Stimulated activated naive CD8-positive, alpha-beta T cell treated with anti-CD3 and anti-CD28 coated beads, Interleukin-15, Interleukin-2, amounts not matched to agents 100 U/mL and 50 U/mL, for 24 hours (primary cell): ENCODE measurements at places on chromosomes 7 and 10.

- no peak for DNase-seq
Measured at GRCh38 chr10:71537125-71537524, 140.4 kb downstream of the CDH23 start.

DNA sequence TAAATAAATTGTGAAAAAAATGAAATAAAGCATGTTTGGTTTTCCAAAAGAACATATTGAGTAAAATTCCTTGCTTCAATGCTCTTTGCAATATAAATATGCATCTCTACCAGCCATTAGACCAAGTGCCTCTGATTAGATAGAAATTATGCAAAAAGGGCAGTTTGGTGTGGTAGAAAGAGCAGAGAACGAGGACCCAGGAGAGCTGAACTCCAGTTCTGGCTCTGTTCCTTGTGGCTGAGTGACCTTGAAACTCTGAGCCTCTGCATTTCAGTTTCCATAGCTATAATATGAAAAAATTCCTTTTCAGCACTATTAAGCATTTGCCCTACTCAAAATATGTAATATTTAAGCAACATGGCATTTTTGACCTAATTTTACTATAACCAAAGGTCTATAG is 36.5 kb downstream of the COL1A2 start:
- DNase-seq = no peak

DNA sequence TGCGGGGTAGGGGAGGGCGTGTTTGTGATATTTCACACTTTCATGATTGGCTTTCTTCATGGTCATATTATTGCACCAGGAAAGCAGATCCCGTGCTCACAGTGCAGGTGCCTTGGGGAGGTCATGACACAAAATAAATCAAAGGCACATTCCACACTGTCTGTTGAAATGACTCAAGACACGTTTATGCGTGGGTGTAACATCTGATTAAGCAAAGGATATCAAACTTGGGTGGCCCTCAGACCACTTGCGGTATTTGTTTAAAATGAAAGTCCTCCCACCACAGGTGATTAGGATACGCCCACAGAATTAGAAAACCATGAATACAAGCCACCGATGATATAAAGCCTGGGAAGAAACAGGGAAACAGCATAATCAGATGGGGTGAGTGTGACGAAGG is 51.1 kb downstream of the SVIL start:
- DNase-seq = no peak

- no peak for DNase-seq
Measured at GRCh38 chr10:110410329-110411046, 87.2 kb upstream of the DUSP5 start.

- DNase-seq = no peak
Measured at GRCh38 chr7:90067171-90067570, 87.1 kb upstream of the STEAP1 start.

GRCh38 chr10:13973742-13974141 is 357.0 kb downstream of the FRMD4A start:
- no peak for DNase-seq

GRCh38 chr10:10044922-10045764 is 972.5 kb upstream of the CELF2 start:
- DNase-seq = no peak

GRCh38 chr7:114567416-114567815 is 152.8 kb downstream of the FOXP2 start:
- DNase-seq = no peak

- no peak for DNase-seq
Measured at GRCh38 chr10:109411917-109412316, 511.4 kb downstream of the XPNPEP1 start.

DNA sequence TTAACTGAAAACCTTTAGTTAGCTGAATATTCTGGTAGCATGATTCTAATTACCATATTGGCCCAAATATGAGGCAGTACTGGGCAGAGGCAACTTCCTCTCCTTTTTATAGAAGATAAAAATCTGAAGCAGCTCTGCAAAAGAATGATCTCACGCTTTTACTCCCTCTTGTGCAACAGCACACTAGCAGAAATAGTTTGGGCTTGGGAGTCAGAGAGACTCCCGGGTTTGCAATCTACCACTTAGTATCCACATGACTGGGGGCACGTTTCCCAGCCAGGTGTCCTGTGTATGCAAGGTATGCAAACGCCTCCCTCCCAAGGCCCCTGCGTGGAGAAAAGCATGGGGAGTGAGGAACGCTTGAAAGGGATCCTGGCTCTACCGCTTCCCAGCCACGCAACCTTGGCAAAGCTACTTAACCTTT is 47.2 kb upstream of the RHEB start:
- no peak for DNase-seq

GRCh38 chr10:111478651-111479050 is 401.8 kb downstream of the ADRA2A start:
- DNase-seq = no peak

DNA sequence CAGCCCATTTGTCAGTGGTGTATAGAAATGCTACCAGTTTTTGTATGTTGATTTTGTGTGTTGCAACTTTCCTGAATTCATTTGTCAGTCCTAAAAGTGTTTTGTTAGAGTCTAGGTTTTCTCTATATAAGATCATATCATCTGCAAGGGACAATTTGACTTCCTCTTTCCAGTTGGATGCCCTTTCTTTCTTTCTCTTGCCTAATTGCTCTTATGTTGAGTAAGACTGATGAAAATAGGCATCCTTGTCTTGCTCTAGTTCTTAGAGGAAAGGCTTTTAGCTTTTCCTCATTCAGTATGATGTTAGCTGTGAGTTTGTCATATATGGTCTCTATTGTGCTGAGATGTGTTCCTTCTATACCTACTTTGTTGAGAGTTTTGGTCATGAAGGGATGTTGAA is 161.7 kb upstream of the TPK1 start:
- DNase-seq = no peak

GRCh38 chr7:76359978-76360638 is 1.3 kb upstream of the YWHAG start:
- DNase-seq = no peak

DNA sequence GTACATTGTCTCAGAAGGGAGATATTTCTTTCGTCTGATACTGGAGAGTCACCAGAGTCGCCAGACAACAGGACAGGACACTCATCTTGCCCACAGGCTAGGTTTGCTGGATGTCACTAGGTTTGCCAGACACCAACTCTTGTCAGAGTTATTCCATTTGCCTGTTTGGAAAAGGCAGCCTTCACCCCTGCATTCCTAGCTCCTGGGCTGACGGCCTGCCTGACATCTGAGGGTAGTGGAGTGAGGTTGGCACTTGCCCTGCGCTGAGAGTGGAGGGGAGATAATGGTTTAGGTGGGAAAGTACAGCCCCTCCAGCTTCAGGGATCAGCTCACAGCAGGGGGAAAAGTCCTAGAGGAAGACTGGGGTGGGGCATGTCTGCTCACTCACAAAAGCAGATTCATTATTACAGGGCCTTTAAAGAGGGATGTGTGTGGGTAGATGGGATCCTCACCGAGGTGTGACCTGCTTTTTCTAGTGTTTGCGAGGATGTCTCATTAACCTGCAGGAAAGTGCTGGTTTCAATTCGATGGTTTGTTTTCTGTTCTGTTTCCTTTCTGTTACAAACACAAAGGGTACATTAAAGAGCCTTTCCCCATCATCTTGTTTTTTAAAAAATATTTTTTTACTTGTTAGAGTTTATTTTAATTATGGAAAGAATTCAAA is 79.3 kb upstream of the TNS3 start:
- no peak for DNase-seq

- DNase-seq = no peak
Measured at GRCh38 chr10:35135861-35136260, 9.2 kb downstream of the CREM start.
